ENCODE measurements at places on chromosomes 7 and 10. TPM values are rescaled to one million over a fixed set of nuclear protein-coding genes. Genes with fewer than 3 reads are reported as not detected.

The CDH23 gene
- 1.8 TPM for total RNA-seq

The GNG11 gene
- total RNA-seq = 3.1 TPM

The TEX47 gene
- total RNA-seq = not detected

The CALHM3 gene
- total RNA-seq = not detected

The TLX1 gene
- total RNA-seq = not detected

The PLEKHS1 gene
- not detected for total RNA-seq
